ENCODE measurements at places on chromosomes 5 and 9.

DNA sequence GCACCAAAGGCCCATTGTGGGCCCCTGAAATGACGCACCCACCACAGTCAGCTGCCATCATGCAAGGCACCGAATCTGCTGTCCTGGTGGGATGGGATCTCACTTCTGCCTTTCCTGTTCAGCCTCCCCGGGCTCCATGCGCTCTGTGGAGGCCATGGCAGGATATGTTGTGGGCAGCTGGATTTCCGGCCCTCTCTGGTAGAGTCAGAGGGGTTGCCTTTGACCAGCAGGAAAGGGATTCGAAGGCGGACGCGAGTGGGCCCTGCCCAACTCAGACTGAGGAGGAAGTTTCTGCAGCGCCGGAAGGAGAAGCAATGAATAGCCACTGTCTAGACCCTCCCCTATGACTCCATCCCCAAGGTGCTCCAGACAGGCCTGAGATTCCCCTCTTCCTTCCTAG, 35.5 kb downstream of the GADD45G start:
- no peak for DNase-seq

GRCh38 chr5:181149806-181150733, 2.7 kb downstream of the OR2V2 start:
- DNase-seq, result no peak

DNA sequence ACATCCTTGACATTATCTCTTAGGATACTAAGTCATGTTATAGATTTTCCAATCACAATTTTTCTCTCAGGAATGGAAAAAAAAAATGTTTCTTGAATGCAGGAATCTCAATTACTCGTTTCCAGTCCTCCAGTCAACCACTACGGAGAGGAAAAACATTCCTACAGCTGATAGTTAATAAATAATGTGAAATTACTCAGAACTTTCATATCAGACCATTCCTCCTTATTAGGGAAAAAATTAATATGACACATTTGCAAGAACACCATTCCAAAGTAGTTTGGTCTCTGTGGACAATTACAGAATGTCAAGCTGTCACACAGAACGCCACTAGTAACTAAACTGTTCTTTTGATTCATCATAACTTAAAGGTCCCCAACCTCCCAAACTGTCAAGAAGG, 31.5 kb downstream of the MED27 start:
- DNase-seq, result no peak

- no peak for DNase-seq
Measured at GRCh38 chr5:90569084-90569483, 10.5 kb downstream of the ADGRV1 start.

- no peak for DNase-seq
Measured at GRCh38 chr5:112614986-112615385, 122.7 kb upstream of the APC start.

- no peak for DNase-seq
Measured at GRCh38 chr9:35579130-35579529, 25.9 kb upstream of the TESK1 start.

DNA sequence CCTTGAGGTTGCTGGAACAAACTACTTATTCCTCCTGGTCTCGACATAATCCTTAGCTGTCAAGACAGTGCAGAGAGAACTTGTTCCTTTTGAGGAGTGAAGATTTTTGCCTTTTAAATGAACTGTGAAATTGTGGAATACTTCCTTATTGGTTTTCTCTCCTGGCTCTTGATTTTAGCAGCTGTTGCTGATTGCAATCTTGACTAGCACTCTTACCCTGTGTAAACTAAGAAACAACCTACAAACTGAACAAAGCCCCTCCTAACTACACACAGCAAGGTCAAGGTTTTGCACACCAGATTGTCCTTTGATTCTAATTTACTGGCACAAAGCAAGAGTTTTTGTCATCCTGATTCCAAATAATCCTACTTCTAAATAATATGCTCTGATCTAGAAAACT, 84.0 kb upstream of the GOLGA1 start:
- no peak for DNase-seq

DNA sequence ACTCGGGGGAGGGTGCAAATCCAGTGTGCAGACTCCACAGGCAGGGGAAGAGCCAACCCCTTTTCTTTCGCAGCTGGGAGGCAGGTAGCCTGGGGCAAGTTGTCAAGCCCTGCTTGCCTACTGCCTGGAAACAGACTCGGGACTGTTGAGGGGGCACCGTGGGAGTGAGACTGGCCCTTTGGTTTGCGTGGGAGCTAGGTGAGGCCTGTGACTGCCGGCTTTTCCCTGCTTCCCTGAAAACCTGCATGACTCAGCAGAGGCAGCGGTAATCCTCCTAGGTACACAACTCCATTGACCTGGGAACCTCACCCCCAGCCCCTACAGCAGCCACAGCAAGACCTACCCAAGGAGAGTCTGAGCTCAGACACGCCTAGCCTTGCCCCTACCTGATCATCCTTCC, 509.5 kb downstream of the DTWD2 start:
- no peak for DNase-seq

DNA sequence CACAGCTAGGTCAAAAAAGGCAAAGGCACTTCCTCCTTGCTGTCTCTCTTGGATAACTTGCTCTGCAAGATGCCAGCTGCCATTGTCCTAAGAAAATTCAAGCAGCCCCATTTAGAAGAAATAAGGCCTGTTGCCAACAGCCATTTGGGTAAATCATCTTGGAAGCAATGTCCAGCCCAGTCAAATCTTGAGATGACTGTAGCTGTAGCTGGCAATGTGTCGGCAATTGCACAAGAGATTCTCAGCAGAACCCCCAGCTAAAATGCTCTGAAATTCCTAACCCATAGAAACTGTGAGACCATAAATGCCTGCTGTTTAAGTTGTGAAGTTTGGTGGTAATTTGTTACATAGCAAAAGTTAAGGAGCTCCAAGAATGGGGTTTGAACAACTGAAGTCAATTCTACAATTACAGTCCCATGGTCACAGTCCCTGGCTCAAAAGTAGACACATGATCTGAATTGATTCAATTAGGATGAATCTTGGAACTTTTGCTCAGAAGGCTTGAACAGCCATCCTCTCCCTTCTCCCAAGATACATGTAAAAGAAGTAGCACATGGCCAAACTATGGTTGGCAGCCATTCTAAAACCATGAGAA, 151.1 kb downstream of the MPDZ start:
- DNase-seq, result no peak

Data from activated T-cell treated with anti-CD3 and anti-CD28 coated beads, Interleukin-2, amount 50 U/mL, for 1 hour (primary cell).